ENCODE measurements at places on chromosomes 13 and 19.

DNA sequence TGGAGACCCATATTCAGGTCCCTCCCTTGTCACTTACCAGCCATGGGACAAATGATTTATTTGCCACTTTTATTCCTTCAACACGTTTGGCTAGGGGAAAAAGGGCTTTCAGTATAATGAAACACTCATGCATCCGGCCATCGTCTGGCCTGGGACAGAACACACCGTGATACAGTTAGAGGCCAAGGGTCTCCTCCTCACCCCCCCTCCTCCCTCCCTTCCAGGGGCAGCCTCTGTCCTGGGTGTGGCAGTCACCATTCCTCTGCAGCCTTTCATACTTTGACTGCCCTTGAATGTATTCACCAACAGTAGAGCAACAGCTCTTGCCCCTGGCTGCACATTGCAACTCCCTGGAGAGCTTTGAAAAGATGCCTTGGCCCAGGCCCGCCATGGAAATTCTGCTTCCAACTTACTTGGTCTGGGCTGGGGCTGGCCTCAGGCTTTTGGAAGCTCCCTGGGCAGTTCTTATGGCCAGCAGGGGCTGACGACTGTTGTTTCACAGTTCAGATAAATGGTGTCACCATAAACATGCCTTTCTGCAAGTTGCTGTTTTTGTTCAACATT lies 3.0 kb downstream of the PAK4 start:
- DNase-seq: no peak

DNA sequence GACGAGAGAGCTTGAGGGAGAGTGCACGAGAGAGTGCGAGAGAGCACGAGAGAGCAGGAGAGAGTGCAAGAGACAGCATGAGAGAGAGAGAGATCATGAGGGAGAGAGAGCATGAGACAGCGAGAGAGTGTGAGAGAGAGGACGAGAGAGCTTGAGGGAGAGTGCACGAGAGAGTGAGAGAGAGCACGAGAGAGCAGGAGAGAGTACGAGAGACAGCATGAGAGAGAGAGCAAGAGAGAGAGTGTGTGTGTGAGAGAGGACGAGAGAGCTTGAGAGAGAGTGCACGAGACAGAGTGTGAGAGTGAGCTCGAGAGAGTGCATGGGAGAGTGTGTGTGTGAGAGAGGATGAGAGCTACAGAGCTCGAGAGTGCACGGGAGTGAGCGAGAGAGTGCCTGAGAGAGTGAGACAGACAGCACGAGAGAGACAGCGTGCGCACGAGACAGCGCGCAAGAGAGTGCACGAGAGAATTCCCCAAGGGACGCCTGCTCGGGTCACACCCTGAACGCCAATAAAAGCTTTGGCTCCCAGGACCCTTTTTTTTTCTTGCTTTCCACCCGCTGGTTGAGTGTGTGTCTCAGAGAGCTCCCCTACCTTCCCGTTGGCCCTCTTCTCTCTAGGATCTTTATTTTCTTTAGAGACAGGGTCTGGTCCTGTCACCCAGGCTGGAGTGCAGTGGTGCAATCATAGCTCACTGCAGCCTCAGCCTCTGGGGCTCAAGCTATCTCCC lies 3.7 kb downstream of the CD70 start:
- DNase-seq: peak; percentile 42

- DNase-seq: no peak
Measured at GRCh38 chr19:34104096-34104495, 68.2 kb upstream of the LSM14A start.

GRCh38 chr19:5434970-5435641 lies 20.1 kb upstream of the ZNRF4 start:
- DNase-seq: no peak

GRCh38 chr19:9032136-9032631 lies 22.0 kb upstream of the MUC16 start:
- no peak for DNase-seq

GRCh38 chr13:75264611-75265010 lies 217.4 kb downstream of the TBC1D4 start:
- no peak for DNase-seq

DNA sequence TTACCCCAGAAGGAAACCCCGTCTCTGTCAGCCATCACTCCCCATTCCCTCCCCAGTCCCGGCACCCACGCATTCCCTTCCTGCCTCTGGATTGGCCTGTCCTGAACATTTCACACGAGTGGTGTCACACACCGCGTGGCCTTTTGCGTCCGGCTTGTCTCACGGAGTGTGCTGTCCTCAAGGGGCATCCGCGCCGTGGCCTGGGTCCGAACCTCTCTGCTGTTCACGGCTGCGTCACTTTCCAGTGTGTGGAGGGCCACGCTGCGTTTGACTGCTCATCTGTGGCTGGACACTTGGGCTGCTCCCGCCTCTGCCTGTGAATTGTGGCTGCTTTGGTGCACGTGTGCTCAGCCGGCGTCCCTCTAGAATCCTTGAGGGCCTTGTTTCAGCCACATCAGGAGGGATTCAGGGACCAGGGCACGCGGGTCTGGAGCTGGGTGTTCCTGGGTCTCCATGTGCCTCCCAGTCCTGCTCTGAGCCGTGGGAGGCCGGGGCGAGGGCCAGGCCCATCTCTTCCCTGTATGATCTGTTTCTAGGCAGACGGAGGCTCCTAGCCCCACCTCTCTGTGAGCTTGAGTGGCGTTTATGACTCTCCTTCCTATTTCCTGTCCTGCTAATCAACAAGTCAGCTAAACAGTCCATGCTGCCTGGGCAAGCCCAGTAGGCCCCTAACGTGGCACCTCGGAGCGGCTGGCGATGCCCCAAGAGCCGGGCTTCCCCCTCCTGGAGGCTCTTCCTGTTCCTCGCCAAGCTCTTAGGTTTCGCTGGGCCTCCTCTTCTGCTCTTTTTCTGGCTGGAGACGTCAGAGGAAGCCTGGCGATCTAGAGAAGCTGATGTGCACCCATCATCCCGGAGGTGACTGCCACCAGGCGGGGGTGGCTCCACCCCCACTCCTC lies 8.1 kb downstream of the STK11 start:
- DNase-seq: peak; percentile 55

GRCh38 chr13:85316506-85317025 lies 482.7 kb downstream of the SLITRK6 start:
- DNase-seq: no peak

DNA sequence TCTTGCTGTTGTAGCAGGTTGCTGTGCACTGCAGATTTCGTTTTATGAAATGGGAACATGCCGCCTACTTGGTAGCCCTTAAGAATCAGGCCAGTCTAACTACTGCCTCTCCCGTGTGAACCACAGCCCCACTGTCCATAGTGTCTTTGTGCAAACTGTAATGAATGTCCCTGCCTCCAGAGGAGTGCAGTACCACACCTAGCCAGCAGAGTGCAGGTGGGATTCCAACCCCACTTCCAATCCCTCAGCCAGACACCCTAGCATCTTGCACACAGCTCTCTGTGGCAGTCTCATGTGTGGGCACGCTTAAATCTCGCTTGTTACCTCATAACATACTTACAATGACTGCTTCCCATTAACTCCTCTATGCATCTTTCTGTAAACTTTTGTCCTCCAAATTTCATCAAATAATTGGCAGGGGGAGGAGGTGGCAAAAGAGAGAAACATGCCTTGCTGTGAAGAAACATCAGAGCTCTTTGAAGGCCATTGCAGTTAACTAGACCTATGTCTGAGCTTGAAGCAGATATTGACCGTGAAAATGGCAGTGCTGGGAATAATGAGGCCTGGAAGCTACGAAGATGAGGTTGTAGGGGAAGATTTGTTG lies 47.2 kb downstream of the ZAR1L start:
- peak; percentile 49 for DNase-seq

DNA sequence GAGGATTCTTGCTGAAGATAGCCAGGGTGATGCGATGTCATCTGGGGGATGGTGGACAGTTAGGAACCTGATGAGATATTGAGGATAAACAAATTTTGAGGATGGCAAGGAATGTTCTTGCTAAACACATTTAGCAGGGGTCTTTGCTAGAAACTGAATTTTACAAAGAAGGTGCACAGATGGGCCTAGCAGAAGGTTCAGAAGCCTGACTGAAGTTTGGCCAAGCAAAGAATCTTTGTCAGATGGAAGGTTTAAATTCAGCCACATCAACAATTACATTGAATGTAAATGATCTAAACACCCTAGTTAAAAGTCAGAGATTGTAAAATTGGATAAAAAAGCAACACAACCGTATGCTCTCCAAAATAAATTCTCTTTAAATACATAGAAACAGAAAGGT lies 68.8 kb downstream of the WASF3 start:
- no peak for DNase-seq

- no peak for DNase-seq
Measured at GRCh38 chr19:2719920-2720776, 1.0 kb downstream of the DIRAS1 start.

DNA sequence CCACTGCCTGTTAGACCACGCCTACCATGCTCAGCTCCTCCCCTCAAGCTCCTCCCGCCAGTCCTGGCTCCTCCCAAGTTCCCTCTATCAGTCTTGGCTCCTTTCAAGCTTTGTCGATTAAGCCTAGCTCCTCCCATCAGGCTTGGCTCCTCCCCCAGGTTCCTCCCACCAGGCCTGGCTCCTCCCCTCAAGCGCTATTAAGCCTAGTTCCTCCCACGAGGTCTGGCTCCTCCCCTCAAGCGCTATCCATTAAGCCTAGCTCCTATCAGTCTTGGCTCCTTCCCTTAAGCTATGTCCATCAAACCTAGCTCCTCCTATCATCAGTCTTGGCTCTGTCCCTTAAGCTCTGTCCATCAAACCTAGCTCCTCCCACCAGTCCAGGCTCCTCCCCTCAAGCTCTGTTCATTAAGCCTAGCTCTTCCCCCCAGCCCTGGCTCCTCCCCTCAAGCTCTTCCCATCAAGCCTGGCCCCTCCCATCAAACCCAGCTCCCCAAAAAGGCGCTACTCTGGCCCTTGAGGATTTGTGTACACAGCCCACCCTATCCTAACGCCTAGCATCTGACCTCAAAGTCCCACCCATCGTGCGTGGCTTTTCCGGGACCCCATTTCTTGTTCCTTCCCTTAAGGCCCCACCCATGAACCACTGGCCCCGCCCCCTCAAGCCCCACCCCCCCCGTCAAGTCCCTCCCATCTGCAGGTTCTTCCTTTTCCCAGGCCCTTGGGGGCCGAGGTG lies 10.0 kb downstream of the CAMSAP3 start:
- DNase-seq: peak; percentile 47

DNA sequence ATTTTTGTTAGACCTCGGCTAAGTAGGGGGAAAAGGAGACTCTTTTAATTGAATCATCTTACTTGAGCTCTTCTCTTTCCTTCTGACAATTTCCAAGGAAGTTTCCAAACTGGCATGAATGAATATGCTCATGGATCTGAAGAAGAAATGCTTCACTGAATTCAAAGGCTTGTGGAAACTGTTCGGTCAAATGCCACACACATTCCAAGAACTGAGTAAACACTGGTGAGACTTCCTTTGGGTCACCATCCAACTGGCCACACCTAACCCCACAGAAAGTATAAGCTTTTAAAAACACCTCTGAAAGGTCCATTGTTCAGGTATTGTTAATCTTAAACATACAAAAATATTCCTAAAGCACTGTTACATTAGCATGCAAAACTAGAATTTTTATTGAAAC lies 33.6 kb downstream of the MTMR6 start:
- no peak for DNase-seq

DNA sequence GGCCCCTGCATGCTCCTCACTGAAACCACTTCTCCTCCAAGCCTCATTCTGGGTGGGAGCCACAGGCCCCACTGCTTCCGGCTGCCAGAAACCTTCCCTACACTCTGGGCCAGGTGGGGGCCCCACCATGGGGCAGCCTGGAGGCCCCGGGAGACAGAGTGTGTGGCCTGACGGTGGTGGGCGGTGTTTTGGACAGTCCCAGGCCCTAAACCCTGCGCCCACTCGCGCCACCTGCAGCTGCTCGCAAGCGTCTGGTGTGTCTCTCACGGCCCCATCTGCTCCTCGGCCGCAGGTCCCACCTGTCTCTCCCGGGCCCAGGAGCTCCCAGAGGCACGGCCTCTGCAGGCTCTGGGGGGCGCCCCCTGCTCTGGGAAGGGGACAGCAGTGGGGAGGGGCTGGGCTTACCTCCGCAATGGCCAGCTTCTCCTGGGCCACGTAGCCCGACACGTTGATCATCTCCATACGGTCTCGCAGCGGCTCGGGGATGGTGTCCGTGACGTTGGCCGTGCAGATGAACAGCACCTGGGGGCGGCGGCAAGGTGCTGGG lies 5.6 kb downstream of the RPL36 start:
- no peak for DNase-seq

DNA sequence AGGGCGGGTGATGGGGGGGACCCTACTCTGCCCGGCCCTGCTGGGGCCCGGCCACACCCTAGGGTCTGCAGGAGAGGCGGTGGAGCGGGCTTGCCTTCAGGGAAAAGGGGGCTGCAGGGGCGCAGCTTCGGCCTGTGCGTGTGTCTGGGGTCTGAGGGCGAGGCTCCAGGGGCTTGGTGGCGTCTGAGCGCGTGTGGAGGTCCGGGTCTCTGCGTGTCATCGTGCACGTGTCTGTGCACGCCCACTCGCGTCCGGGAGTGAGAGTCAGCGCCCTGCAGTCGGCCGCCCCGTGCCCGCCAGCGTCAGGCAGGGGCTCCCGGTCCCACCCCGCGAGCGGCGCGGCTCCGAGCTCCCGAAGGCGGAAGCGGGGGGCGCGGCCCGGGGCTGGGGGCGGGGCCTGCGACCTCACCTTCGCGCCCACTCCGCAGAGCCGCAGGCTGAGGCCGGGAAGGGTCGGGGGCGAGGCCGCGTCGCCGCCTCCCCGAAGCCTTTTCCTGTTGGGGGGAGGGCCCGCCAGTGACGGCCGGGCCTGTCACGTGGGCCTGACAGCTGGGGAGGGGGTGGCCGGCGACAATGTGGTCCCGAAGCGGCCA lies at the start of gene ARHGAP45:
TSS of gene ARHGAP45 (plus strand) at position 420 of the 593 bp plus-strand sequence. CDS start 239 bp downstream, outside the sequence.
- peak; percentile 87 for DNase-seq

DNA sequence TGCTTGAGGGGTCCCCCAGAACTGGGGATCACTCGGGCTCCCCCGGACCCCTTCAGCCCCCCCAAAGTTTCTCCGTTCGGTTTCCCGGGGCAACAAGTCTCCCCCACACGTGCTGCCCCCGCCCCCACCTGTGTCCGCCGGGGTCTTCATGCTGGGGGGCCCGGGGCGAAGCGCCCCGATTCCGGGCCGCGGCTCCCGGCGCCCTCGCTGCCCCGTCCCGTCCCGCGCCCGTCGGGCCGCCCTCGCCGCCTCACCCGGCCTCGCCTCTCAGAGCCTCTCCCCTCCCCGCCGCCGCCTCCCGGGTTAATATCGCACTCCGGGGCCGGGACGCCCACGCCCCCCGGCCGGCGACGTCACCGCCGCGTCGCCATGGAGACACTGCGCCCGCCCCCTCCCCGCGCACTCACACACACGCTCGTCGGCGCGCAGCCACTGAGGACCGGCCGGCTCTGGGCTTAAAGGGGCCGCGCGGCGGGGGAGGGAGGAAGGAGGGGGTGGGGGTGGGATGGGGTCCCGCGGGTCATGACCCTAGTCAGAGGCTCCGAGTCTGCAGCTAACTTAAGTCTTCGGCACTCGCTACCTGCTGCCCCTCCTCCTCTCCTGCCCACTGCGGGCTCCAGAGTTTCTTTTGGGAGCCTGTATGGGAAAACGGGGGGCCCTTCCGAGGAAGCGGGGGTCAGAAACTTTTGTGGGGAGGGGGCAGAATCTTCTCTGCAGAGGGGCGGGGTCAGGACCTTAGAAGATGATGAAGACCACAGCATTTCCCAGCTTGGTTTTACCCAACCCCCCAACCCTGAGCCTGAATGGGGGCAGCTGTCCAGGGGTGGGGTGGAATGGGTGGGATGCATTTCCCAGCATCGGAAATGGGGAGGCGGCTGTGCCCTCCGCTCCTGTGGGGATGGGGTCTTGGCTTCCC lies at the start of gene ERF:
TSS of gene ERF (minus strand) at position 279 of the 916 bp plus-strand sequence. CDS start at position 150, 129 bp downstream.
- peak; percentile 97 for DNase-seq
